GF-D8 (cell line): ENCODE measurements at places on chromosomes 1 and 21.

- DNase-seq: no peak
Observed at GRCh38 chr1:30984165-30984889, 75.8 kb upstream of the SDC3 start.

DNA sequence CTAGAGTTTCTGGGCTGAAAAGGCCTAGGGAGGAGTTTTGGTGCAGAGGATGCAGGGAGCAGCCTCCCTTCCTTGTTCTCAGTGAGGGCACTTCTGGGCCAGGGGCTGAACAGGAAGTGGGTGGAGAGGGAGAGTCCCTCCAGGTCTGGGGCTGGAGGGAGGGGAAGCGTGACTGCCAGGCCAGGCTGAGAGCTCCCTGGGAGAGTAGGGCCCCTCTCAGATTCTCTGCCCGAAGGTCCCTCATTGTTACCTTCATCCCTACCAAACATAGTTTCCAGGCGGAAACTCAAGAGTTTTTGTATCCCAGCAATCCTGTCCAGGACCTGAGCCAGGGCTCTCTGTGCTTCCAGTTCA is 36.8 kb downstream of the CITED4 start:
- peak; percentile 11 for DNase-seq

DNA sequence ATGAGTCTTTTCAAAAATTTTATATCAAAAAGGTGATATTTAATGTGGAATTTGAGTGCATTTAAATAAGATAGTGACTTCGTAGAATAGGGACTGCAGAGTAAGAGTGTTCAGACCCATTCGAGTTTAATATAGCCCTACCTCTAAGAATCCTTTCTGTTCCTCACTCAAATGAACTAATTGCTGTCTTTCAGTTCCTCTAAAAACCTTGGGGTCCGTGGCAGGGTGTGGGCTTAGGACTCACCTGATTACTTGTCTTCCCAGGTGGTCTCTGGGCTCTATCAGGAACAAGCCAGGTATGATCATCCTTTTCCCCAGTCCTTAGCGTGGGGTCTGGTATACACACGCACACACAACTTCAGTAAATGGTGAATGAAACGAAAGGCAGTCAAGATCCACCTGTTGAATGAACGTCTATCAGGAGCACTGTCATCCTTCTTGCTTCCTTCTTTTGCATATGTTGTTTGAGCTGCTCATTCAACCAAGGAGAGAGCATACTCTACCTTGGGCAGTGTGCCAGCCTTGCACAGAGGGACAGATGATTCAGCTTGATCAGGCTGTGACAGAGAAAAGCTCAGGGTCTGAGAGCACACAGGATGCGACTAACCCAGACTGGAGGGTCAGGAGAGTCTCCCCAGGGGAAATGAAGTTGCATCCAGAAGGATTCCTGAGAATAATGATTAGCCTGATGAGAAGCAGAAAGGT is 1.2 kb upstream of the RNF11 start:
- peak; percentile 64 for DNase-seq

- no peak for DNase-seq
Observed at GRCh38 chr21:43303275-43304178, 123.4 kb downstream of the SIK1 start.

DNA sequence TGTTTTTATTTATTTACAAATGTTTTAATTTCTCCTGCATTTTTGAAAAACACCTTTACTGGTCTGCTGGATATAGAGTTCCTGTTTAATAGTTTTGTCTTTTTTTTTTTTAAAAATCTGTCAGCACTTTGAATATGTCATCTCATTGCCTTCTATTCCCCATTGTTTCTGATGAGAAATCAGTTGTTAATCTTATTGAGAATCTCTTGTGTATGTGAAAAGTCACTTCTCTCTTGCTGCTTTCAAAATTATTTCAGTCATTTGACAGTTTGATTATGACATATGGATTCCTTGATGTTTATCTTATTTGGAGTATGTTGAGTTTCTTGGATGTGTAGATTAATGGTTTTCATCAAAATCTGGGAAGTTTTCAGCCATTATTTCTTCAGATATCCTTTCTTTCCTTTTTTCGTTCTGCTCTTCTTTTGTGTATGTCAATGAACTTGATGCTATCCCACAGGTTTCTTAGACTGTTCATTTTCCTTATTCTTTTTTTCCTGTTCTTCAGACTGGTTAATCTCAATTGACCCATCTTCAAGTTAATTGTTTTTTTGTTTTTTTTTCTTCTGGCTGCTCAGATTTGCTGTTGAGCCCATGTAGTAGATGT is 51.2 kb upstream of the CCDC190 start:
- DNase-seq: no peak

- no peak for DNase-seq
Observed at GRCh38 chr1:113850127-113850796, 21.2 kb downstream of the PTPN22 start.

DNA sequence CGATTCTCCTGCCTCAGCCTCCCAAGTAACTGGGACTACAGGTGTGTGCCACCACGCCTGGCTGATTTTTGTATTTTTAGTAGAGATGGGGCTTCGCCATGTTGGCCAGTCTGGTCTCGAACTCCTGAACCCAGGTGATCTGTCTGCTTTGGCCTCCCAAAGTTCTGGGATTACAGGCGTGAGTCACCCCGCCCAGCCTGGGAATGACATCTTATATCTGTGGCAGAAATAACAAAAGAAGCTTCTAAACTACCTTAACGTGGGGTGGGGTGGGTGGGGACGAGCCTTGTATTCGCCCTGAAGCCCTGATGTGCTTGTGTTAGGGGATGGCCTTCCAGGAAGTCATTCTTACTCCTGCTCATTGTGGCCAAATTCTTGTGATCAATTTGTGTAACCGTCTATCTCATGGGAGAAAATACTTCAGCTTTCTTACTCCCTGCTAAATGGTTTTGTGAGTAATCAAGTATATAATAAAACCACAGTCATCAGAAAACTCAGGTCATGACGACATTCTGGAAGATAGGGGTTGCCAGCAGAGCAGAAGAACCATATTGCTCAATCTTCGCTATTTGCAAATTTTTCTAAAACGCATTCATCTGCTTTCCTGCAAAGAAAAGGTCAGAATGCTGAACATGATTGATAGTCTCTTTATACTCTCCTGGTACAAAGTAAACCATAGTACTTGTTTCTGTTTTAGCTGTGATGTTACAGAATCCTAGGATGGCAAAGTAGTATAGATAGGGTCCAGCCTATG is 63.2 kb downstream of the DIRAS3 start:
- no peak for DNase-seq

- DNase-seq: no peak
Observed at GRCh38 chr1:117020526-117021156, 19.1 kb downstream of the CD101 start.

- DNase-seq: no peak
Observed at GRCh38 chr1:8740034-8740449, 77.4 kb downstream of the RERE start.

- DNase-seq: no peak
Observed at GRCh38 chr21:41362605-41363369, 960 bp downstream of the MX2 start.

GRCh38 chr1:93023281-93023680 is 55.8 kb upstream of the MTF2 start:
- DNase-seq: no peak

DNA sequence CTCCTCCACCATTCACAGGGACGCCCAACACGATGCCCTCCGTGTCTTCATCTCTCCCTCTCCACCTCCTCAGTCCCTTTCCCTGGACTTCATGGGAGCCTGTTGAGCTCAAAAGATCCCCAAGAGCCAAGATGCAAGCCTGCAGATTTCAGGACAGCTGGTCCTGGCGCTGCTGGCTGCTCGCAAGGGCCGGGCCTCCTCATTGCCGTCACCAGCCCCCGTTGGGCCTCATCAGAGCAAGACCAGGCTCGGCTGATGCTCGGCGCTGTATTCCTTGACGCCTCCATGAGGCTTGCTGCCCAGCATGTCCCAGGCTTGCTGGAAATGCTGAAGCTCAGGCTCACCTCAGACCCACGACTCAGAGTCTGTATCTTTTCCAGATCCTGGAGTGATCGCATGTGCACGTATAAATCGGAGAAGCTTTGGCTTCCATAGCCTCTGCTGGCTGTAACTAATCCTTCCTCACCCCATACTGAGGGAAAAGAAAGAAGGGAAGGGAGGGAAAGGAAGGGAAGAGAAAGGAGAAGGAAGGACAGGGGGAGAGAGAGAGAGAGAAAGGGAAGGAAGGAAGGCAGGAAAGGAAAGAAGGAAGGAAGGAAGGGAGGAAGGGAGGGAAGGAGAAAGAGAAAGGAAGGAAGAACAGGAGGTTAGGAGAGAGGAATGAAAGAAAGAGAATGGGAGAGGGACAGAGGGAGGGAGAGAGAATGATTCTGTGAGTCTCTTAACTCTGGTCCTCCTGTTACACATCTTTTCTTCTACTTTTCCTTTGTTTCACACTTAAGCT is 94.6 kb downstream of the KCNJ15 start:
- no peak for DNase-seq

GRCh38 chr1:196896355-196896754 is 8.5 kb downstream of the CFHR4 start:
- no peak for DNase-seq

GRCh38 chr1:182913401-182913800 is 39.6 kb downstream of the SHCBP1L start:
- no peak for DNase-seq

DNA sequence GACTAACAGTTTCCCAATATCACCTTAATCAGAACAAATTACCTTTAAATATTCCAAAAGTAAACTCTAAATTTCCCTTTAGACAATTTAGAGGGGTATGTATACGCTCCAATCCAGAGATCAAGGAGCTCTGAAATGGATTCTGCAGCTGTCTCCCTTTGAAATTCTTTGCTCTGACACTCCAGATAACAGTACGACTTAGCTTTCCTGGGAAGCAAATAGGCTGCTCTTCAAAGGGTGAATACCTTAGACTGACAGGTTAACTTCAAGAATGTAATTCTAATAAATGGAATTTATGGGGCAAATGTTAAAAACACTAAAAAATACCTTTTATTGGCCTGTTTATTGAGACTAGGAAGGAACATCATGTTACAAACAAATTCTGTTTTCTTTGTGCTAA is 357.2 kb downstream of the USP25 start:
- DNase-seq: no peak

DNA sequence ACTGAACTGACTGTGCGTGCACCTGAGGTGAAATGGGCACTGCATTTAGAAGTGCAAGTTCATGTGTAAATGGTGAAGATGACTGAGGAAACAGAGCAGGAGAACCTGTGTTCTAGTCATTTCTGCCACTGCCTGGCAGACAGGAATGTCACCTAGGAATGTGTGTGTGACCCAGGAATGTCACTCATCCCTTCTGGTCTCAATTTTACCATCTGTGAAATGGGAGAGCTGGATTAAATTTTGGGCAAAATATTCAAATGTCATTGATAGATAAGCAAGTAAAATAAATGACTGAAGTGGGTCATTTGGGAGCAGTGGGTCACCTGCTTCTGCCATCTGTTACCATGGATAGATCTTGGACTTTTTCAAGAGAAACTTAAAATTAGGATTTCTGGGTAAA is 42.2 kb downstream of the SLC35F3 start:
- no peak for DNase-seq

- no peak for DNase-seq
Observed at GRCh38 chr1:182054698-182055326, 6.7 kb downstream of the ZNF648 start.

DNA sequence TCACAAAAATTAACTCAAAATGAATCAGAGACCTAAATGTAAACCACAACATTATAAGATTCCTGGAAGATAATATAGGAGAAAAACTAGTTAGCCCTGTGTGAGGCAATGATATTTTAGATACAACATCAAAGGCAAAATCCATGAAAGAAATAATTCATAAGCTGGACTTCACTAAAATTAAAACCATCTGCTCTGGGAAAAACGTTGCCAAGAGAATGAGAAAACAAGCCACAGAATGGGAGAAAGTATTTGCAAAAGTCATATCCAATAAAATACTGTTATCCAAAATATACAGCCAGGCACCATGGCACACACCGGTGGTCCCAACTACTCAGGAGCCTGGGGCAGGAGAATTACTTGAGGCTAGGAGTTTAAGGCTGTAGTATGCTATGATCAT is 70.3 kb downstream of the SYF2 start:
- no peak for DNase-seq

- no peak for DNase-seq
Observed at GRCh38 chr1:171252482-171252881, 4.2 kb downstream of the FMO1 start.

GRCh38 chr1:109624201-109625010 is 4.8 kb downstream of the AMPD2 start:
- peak; percentile 47 for DNase-seq

DNA sequence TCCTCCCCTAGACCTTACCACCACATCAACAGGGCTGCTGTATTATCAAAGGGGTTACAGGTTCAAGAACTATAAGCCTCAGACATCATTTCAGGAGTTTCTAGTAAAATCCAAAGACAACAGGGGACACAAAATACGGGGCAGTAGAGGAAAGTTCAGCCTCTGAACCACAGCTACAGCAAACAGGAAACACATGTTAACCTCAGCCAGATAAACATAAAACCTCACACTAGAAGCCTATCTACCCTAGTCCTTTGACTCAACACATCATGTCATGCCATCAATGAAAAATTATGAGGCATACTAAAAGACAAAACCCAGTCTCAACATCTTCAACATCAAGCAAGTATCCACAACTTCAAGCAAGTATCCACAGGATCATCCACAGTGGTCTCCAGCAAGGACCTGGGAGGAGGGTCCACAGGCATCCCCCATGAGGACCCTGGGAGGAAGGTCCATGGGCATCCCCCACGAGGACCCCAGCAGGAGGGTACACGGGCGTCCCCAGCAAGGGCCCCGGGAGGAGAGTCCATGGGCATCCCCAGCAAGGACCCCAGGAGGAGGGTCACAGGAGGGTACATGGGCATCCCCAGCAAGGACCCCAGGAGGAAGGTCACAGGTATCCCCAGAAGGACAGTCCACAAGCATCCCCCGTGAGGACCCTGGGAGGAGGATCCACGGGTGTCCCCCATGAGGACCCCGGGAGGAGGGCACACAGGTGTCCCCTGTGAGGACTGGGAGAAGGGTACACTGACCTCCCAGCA is 440.0 kb downstream of the MATN1 start:
- no peak for DNase-seq

DNA sequence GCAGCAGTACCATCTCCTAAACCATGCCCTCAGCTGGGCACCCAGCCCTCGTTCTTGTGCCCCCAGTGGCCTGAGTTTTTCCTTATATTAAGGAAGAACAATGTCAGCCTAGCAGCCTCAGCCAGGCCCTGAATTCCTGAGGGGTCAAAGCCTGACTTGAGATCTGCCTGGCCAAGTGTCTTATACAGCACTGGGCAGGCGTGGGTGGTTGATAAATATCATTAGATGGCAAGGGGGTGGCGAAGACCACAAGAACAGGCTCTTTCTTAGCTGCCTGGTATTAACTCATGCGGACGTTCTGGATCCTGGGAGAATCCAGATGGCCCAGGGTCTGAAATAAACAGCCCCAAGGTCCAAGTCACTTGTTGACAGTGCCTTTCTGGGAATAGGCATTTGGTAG is 18.3 kb downstream of the NGF start:
- no peak for DNase-seq

GRCh38 chr1:1173793-1174415 is at the start of gene TTLL10:
TTLL10 (plus strand) TSS chr1:1173880; CDS start chr1:1179216, 5,336 bp downstream.
- no peak for DNase-seq

DNA sequence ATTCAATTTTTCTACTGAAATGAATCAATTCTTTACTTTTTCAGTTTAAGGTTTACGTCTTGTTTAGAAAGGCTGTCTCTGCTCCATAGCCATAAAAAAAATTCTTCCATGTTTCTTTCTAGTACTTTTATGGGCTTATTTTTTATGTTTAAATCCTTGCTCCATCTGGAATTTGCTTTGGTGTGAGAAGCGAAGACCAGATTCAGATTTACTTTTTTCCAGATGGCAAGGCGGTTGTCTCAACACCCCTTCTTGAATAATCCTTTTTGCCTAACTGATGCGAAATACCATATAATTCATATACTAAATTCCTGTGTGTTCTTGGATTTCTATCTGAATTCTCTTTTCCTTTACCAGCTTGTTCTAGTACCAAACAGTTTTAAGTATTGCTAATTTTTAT is 101.5 kb downstream of the C1orf94 start:
- no peak for DNase-seq
